ENCODE measurements at places on chromosomes 13 and 19.

DNA sequence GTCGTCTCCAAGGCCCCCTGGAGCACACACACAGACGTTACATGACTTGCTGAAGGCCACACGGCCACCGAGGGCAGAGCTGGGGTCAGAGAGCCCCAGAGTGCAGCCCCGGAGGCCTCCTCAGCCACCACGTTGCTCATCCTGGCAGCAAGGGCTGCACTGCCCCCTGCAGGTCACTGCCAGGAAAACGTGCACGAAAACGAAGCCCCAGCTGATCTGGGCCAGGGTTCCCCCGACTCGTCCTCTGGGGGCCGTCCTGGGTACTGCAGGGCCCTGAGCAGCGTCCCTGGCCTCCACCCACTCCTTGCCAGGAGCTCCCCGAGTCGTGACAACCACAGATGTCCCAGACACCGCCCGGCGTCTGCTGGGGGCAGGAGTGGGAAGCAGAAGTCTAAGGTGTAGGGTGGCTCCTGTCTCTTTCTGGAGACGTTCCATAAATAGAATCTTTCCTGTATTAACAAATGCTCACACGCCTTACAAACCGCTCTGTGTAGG lies 3.4 kb downstream of the TPGS1 start:
- peak; percentile 80 for DNase-seq

DNA sequence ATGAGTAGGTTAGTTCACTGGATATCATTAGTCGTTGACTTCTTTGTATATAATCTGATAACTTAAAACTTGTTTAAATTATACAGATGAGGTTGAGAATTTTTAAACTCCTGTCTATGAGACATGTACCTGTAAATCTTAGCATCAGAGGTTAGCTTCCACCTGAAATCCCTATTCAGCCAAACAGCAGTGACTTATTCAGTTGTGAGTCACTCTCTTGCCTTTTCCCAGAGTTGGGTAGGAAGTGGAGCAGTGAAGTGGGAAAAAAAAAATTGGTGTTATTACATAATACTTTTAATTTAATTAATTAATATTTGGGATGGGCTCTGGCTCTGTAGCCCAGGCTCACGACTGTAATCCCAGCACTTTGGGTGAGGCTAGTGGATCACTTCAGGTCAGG lies 32.9 kb downstream of the ZNF701 start:
- DNase-seq, result no peak

DNA sequence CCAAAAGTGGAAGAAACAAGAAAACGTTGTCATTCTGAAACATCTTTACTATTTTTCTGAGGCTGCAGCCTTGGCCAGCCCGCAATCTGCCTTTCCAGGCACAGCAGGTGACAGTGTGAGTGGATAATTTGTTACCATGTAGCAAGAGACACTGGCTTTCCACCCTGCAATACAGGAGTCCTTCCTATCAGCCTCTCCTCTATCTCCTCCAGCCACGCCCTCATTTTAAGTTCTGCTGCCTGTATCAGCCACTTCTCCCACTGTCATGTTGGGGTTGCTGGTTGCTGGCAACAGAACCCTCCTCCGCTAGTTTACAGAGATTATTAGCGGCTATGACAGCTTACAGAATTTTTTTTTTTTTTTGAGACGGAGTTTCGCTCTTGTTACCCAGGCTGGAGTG lies 7.7 kb upstream of the LGALS7 start:
- DNase-seq, result peak; percentile 28

- DNase-seq, result no peak
These were observed 34.0 kb downstream of the KLF5 start for GRCh38 chr13:73092829-73093228.

GRCh38 chr13:26048741-26049140 lies 3.1 kb downstream of the SHISA2 start:
- no peak for DNase-seq

GRCh38 chr13:21917086-21918015 lies 246.5 kb downstream of the FGF9 start:
- no peak for DNase-seq

- DNase-seq, result no peak
These were observed 10.4 kb upstream of the GPR32 start for GRCh38 chr19:50759886-50760285.

- DNase-seq, result no peak
These were observed 423.6 kb downstream of the NDFIP2 start for GRCh38 chr13:79904581-79904980.

GRCh38 chr13:67408798-67409197 lies 178.7 kb upstream of the PCDH9 start:
- DNase-seq, result no peak

GRCh38 chr13:72565893-72566292 lies 161.5 kb downstream of the MZT1 start:
- DNase-seq, result peak; percentile 40

- DNase-seq, result no peak
These were observed 91.7 kb downstream of the TSHZ3 start for GRCh38 chr19:31257426-31258130.

GRCh38 chr13:59356607-59357006 lies 807.1 kb downstream of the DIAPH3 start:
- no peak for DNase-seq

GRCh38 chr13:86960876-86961275 lies 710.3 kb upstream of the SLITRK5 start:
- no peak for DNase-seq

GRCh38 chr13:36715841-36716240 lies 42.0 kb downstream of the SERTM1 start:
- DNase-seq, result no peak

DNA sequence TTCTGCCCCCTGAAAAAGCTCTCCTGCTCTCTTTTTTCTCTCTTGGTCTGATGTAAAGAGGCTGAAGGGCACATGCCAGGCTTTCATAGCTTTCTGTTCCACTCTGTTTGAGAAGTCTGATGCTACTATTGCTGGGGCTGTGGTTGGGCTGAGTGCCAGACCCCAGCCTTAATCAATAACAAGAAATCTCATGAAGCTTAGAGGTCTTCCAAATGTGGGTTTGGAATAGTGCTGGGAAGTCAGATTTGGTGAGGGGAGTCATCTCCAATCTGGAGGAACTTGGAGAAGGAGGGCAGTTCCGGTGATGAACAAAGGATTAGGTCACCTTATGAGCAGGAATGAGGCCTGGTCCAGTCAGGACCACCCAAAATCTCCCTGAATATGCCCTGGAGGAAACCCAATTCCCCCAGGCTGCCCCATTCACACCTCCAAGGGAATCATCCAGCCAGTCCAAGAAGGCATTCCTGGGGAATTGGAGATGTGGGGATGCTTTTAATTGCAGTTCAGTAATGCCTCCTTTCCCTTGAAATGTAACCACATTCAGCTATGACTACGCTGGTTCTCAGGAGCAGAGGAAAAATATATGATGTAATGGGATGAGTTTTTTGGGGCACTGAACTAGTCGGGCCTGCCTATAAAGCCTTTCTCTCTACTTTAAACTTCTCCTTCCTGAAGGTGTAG lies 102.0 kb downstream of the STARD13 start:
- DNase-seq, result no peak

GRCh38 chr19:18660051-18660910 lies 23.2 kb upstream of the CRTC1 start:
- DNase-seq, result no peak

- no peak for DNase-seq
These were observed 58.1 kb upstream of the KLF2 start for GRCh38 chr19:16266586-16266942.

DNA sequence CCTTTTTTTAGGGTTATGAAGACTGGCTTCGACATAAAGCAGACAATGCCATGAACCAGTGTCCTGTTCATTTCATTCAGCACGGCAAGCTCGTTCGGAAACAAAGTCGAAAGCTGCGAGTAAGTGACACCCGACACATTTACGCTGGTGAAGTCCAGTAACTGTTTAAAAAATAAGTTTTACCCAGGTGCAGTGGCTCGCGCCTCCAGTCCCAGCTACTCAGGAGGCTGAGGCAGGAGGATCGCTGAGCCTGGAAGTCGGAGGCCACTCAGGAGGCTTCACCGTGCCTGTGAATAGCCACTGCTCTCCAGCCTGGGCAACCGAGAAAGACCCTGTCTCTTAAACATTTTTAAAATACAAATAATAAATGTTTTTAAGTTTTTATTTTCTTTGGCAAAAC lies 120.8 kb downstream of the ATP11A start:
- no peak for DNase-seq

- DNase-seq, result no peak
These were observed 35.2 kb downstream of the STK24 start for GRCh38 chr13:98541701-98542203.

GRCh38 chr13:96172066-96172465 lies 82.2 kb downstream of the HS6ST3 start:
- no peak for DNase-seq

- no peak for DNase-seq
These were observed 204.6 kb upstream of the TSHZ3 start for GRCh38 chr19:31553846-31554215.

- DNase-seq, result no peak
These were observed 45.1 kb downstream of the MCF2L start for GRCh38 chr13:113013878-113014751.

DNA sequence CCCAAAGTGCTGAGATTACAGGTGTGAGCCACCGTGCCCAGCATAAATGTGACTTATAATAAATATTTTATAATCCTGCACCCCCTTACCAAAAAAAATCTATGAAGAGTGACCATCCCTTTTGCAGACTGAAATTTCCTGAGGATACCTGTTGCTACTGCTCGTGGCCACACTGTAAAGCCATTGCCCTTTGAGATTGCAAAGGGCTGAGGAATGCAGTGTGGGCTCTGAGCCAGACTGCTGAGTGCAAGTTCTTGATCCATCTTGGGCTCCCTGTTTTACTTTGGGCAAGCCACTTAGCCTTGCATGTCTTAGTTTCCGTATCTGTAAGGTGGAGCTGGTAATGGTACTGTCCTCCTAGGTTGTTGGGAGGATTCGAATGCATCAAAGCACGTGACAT lies 23.4 kb downstream of the SIPA1L3 start:
- DNase-seq, result no peak

GRCh38 chr13:73985783-73986182 lies 148.4 kb downstream of the KLF12 start:
- no peak for DNase-seq

GRCh38 chr13:40060296-40061007 lies 405.0 kb downstream of the COG6 start:
- DNase-seq, result no peak

DNA sequence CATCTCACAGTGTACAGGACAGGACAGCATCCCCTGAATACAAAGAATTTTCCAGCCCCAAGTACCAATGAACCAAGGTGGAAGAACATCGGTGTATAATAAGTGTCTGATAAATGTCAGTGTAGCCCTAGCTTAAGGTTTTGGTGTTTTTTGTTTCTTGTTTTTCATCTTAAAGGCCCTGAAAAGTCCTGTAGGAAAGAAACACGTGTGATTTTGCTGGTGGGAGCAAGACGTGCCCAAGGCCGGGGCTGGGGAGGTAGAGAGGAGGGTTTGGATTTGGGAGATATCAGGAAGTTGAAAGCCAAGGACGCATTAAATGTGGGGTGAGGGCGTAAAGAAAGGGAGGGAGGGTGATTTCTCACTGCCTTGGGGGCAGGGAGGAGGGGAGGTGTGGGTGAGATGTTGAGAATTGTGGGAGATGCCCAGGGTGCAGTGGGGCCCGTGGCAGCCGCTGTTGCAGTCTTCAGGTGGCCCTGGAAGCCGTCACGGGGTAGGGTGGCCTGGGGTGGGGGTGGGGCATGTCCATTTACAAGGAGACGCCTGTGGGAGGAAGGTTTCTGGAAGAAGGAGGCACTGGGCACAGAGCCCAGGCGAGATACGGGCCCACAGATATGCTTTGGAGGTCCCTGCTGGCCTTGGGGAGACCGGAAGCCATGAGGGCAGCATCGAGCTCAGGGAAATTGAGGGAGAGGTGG lies 6.7 kb downstream of the CAMSAP3 start:
- no peak for DNase-seq

GRCh38 chr19:18503337-18503970 lies 18.4 kb downstream of the ELL start:
- no peak for DNase-seq

DNA sequence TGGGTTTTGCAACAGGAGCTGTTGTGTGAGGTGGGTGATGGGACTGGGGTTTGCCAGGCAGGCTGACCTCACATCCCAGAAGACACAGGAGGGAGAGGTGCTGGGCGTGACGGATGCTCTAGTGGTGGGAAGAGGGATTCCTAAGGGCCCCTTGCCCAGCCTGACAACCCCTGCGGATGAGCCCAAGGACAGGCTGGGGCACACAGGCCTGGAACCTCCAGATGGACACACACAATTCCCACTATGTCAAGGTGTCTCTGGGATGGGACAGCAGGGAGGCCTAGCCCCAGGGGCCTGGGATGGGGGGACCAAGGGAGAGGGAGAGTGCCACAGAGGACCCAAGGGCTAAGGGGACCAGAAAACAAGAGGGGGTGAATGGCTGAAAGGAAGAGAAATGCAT lies 191.5 kb downstream of the ZNF536 start:
- no peak for DNase-seq

DNA sequence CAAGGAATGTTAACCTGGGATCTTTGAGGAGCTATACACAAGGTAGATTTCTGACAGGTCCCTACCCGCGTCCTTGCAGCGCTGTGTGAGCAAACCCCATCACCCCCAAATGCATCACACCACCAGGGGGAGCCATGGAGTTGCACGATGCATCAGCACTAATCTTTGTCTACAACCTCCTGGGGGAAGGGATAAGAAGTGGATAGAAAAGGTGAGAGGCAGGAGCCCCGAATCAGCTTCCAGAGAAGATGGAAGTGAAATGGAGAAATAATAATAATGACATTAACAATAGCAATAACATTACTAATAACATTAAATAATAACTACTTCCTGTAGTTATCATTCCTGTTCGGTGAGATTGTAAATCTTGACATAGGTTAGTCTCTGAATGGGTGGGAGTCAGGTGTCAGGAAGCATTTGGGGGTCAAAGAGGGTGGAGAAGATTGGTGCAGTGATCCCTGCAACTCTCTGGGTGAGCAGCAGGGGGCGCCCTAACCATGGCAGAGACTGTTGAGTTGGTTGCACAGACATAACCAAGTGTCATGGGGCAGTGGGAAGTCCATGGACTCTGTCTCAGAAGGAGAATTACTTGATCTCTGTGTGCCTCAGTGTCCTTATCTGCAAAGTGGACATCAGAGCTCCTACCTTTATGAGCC lies 16.5 kb downstream of the SIGLEC7 start:
- peak; percentile 27 for DNase-seq

GRCh38 chr19:46381756-46382345 lies 31.5 kb downstream of the CCDC8 start:
- no peak for DNase-seq

- DNase-seq, result no peak
These were observed 5.6 kb upstream of the GATAD2A start for GRCh38 chr19:19399733-19400433.

Data from NCI-H146 (cell line).